ENCODE measurements at places on chromosomes 2 and 18.

- no peak for DNase-seq
These were observed 678.2 kb upstream of the FANCL start for GRCh38 chr2:58919316-58919715.

DNA sequence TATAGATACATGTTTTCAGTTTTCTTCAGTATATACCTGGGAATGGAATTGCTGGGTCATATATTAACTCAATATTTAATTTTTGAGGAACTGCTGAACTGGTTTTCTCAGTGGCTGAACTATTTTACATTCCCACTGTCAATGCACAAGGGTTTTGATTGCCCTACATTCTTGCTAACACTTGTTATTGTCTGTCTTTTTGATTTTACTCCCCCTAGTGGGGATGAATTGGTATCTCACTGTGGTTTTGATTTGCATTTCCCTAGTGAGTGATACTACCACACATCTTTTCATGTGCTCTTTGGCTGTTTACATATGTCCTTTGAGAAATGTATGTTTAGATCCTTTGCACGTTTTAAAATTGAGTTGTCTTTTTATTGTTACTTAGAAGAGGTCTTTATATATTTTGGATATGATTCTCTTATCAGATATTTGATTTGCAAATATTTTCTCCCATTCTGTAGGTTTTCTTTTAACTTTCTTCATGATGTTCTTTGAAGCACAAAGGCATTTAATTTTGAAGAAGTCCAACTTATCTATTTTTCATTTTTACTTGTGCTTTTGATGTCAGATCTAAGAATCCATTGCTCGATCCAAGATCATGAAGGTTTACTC, 36.2 kb downstream of the ASB1 start:
- no peak for DNase-seq

- no peak for DNase-seq
These were observed 74.5 kb upstream of the RFX8 start for GRCh38 chr2:101549371-101549770.

GRCh38 chr2:216596980-216597509, 36.2 kb upstream of the IGFBP2 start:
- DNase-seq = no peak

- DNase-seq = no peak
These were observed 128.0 kb upstream of the SETBP1 start for GRCh38 chr18:44552706-44553105.

GRCh38 chr2:86241611-86242010, 42.4 kb downstream of the MRPL35 start:
- no peak for DNase-seq

DNA sequence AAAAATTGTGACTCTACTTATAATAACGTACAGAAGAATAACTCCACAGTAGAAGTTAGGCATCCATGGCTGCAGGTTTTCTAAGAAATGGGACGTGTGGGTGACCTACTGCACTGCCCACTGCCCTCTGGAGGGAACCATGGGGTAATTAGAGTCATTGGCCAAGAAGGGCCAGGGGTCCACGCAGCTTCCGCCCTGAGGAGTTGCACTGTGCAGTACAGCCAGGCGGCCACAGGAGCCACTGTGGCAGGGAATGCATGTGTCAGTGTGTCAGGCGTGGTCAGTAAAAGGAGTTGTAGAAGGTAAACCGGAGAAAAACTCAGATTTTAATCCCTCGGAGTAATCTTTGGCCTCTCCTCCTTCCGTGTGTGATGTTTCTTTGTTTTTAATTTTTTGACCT, 24.8 kb downstream of the NCK2 start:
- no peak for DNase-seq

DNA sequence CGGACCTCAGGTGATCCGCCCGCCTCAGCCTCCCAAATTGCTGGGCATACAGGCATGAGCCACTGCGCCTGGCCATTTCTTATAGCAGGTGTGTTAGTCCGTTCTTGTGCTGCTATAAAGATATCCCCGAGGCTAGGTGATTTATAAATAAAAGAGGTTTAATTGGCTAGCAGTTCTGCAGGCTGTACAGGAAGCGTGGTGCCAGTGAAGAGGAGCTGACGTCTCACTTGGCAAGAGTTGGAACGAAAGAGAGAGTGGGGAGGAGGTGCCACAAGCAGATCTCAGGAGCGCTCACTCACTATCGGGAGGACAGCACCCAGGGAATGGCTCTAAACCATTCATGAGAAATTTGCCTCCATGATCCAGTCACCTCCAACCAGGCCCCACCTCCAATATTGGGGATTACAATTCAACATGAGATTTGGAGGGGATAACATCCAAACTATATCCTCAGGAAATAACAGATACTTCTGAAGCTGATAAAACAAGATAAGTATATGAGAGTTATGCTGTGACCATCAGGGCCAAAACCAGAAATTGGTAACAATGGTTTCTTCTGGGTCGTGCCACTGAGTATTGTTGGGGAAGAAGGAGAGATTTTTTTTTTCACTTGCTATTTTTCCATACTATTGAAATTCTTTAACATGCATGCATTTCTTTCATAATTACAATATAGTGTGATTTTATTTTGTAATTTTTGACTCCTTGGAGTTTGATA, 7.4 kb upstream of the RMC1 start:
- DNase-seq = no peak

DNA sequence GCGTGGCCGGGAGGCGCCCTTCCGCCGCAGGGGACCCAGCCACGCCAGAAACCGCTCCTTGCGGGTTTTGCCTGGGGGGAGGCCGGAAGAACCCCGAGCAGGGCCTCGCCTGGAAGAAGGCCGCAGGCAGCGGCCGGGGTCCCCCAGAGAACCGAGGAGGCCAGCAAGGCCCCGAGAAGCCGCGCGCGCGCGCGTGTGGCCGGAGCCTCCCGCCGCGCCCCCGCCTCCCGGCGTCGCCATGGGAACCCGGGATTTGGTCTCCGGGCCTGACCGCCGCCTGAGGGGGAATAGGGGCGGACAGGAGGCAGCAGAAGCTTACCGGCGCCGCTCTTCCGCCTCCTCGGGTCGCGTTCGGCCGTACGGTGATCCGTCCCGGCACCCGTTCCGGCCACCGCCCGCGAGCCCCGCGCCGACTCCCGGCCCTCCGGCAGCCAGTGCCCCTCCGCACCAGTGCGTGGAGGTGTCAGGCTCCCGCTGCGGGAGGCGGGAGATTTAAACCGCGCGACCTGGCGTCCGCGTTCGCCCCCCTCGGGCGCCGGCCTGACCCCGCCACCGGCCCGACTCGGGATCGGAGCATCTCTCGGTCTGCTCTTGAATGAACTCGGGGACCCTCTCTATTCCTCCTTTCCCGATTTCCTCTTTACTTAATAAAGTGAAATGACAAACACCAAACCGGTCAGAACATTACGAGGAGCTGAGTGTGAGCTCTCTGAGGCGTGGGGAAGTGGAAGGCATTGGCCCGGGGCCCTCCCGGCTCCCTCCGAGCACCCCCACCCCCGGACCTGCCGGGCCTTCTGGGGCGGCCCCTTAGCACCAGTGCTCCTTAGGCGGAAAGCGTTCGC, at the start of gene ICA1L:
TSS of gene ICA1L (minus strand) at position 467 of the 842 bp plus-strand sequence. CDS start 42,757 bp downstream, outside the sequence.
- DNase-seq = peak; percentile 74

GRCh38 chr2:113225263-113226259, 51.8 kb downstream of the PSD4 start:
- DNase-seq = no peak

GRCh38 chr2:239012936-239013677, 165.2 kb downstream of the TWIST2 start:
- DNase-seq = no peak

GRCh38 chr2:197620133-197620532, 55.3 kb downstream of the RFTN2 start:
- DNase-seq = no peak

DNA sequence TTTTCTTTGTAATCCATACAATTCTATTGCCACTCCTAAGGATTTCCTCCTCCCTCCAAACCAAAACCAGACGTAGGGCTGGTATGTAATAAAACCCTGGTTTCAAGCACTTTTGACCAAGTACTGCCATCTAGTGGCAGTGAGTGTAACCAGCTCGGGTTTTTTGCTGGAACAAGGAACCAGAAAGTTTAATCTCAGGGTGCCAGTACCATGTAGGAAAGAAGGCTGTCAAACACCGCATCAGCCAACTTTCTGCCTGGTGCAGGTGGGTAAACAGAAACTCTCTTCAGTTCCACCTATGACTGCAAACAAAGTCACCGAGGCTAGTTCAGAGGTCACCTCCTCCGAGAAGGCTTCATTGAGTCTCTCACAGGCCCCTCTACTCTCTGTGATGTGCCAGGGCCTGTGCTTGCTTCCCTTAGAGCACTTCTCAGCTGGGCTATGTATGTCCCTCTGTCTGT, 10.2 kb upstream of the THNSL2 start:
- DNase-seq = peak; percentile 49

- DNase-seq = no peak
These were observed 13.3 kb downstream of the SERTAD2 start for GRCh38 chr2:64640153-64641044.

DNA sequence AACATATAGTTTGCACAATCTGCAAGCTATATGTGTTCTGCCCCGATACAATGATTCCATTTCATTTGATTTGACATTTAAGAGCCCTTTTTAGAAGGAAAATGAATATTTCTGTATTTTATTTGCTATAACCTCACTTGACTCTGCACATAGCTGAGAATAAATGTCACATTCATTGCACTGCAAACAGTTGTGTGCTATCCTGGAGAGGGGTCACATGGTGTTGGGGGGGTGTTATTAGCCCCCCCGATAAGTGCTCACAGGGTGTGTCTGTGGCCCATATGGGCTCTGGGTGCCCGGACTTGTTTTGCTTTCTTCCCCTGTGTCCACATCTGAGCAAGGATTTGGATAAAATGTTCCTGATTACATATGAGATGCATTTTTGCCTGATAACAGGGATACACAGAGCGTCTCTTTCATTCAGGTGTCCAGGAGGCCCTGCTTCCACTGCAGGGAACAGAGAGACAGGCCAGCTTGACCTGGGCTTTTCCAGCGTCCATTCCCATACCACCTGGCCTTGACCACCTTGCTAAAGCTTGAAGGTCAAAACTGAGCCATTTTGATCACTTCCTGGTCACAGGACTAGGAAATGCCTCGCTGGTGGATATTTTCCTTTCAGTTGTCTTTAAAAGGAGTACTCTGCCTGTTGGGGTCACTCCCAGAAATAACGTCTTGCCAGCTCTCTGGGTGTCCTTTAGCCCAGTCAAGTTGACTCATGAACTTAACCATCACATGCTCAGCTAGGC, 38.4 kb upstream of the ID2 start:
- no peak for DNase-seq

GRCh38 chr2:237314198-237314597, 99.8 kb downstream of the COL6A3 start:
- no peak for DNase-seq

DNA sequence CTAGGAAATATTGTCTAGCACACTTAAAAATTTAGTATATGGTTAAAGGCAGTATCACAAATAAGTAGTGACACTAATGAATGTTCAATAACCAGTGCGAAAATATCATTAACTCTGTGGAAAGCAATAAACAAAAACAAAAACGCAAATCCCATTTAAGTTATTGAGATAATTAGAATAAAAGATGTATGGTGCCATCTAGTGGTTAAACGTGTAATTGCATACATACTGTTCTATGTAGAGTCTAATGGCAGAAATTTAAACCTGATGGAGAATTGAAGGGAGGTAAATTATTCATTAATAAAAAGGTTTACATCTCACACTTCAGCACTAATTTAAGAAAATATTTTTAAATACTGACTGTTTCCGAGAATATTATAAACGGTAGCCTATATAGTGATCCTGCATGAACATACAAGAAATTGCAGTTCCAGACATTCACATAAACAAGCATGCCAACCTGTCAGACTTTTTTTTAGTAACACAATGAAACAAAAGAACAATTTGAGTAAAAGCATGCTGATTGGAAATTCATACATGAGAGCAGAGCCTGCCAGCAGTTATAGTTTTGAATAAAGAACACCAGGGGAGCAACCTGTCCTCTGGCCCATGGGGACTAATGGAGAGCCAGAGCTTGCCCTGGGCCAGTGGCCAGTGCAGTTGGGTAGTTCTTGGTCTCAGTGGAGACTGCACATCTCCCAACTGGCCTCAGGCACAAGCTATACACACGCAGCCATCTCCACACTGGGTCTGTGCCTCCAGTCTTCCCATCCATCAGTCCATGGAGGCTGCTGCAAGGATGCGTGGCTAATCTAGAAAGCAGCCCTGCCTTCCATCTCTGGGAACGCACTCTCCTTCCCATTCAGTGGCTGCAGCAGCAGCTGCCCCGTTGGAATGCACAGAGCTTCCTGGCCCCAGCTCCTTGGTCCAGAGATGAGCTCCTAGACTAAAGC, 28.0 kb downstream of the GCG start:
- no peak for DNase-seq

DNA sequence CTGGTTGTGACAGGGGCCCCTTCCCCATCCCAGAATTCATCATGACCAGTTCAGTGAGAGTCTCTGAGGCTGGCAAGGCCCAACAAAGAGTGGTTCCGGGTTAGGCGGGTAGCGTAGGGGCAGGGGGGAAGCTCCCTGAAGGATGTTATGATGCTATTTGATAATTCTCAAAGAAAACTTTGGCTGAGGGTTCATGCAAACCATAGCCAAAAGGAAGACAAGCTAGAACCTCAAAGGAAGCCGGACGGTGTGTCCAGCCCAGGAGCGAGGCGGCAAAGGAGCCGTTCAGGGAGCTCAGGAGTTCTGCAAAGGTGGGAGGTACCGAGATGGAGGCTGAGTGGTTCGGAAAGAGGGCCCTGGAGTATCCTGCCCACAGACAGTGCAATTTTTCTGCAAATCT, 226.8 kb upstream of the RAB6C start:
- no peak for DNase-seq

- no peak for DNase-seq
These were observed 185.2 kb upstream of the SLC39A10 start for GRCh38 chr2:195471807-195472206.

- DNase-seq = no peak
These were observed 85.2 kb downstream of the NDUFA10 start for GRCh38 chr2:239939736-239940483.

DNA sequence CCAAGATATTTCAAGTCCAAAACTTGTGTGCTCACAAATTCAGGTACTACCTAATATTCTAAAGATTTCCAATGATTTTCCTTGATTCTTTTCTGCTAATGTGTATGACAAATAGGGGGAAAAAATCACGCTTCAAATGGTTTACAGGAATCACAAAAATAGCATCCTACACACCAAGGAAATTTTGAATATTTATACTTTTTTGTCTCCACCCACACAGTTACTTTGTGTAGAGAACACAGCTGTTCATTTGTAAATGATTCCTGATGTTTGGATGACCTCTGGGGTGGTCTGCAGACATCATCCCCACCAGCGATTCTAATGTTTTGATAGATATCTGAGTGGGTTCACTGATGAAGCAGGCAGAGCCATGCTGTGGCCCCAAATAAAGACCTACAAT, 260.6 kb upstream of the NCKAP5 start:
- no peak for DNase-seq

DNA sequence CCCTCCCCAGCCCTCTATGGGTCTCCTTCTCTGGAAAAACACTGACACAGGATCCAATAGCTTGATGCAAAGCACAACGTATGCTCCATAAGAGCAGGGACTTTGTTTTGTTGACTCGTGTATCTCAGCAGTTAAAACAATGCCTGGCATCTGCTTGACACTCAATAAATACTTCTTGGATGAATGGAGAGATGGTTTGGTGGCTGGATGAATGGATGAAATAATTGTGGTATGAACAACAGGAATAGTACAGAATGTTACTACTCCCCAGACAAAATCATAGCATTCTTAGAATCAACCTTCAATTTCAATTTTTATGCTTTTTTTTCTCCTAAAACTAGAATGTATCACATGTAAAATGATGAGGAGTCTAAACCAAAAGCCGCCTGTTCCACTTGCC, 57.4 kb downstream of the KCNE4 start:
- no peak for DNase-seq

GRCh38 chr18:13457327-13457726, 238.8 kb downstream of the LDLRAD4 start:
- DNase-seq = no peak
